ENCODE measurements at places on chromosomes 16 and 17.

- no peak for DNase-seq
These were observed 1276.1 kb upstream of the CDH8 start for GRCh38 chr16:63312346-63312745.

DNA sequence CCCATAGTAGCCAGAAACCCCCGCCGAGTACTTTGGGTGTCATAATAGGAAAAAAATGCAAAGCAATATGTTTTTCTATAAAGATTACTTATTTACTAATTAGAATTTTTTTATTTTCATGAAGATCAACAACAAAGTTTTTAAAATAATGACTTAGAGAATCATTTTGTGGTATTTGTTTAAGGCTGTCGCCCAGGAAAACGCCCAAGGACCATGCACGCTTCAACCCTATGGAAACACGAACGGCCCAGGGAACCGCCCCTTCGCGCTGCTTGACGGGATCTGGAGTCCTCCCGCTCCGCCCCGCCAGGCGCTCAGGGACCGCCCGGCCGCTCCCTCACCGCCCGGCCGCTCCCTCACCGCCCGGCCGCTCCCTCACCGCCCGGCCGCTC is 408 bp upstream of the KPNA2 start:
- DNase-seq = peak; percentile 84

DNA sequence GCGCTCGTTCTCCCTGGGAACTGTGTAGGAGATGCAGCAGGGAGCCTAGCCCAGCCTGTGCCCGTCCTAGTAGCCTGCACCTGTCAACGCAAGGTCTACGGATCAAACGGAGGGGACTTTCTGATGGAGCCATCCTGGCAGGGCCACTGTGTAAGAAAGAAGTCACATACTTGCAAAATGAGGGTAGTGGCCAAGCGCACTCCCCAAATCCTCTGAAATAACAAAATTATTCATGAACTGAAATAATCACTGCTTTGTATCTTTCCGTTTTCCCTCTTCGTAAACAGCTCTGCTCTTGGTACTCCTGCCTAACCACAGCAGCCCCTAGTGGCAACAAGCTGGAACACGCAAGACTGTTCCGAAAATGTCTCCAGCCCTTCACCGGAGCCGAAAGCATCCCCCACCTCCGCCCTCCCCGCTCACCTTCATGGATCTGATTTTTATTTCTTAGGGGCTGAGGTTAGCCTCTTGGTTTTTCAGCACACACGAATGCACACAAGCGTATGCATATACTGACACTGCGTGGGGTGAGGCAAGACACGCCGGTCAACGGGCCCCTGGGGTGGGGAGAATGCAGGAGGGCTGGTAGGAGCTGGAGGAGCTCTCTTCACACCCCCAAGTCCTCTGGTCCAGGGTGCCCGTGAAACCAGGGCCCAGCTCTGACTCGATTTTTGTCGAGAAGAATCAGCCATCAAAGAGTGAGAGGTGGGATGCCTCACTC is 100.8 kb downstream of the ABCC12 start:
- DNase-seq = no peak

DNA sequence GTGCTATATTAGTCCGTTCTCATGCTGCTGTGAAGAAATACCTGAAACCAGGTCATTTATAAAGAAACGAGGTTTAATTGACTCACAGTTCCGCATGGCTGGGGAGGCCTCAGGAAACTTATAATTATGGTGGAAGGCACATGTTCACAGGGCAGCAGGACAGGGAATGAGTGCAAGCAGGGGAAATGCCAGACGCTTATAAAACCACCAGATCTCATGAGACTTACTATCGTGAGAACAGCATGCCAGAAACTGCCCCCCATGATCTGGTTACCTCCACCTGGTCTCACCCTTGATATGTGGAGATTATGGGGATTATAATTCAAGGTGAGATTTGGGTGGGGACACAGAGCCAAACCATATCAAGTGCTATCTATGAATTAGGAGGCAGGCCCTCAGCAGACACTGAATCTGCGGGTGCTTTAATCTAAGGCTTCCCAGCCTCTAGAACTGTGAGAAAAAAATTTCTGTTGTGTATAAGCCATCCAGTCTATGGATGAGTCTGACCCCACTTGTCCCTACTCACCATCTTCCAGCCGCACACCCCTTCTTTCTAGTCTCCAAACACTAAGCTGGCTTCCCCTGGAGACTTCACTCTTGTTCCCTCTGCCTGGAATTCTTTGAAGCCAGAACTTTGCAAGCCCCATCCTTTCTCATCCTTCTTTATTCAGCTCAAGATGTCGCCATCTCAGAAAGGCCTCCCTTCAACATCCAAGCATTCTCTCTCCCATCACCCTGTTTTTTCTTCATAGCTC is 772 bp upstream of the NUP93 start:
- DNase-seq = no peak

- DNase-seq = no peak
These were observed 47.9 kb upstream of the MAP3K14 start for GRCh38 chr17:45364531-45365390.

GRCh38 chr17:78547035-78547434 is 30.2 kb downstream of the DNAH17 start:
- no peak for DNase-seq

DNA sequence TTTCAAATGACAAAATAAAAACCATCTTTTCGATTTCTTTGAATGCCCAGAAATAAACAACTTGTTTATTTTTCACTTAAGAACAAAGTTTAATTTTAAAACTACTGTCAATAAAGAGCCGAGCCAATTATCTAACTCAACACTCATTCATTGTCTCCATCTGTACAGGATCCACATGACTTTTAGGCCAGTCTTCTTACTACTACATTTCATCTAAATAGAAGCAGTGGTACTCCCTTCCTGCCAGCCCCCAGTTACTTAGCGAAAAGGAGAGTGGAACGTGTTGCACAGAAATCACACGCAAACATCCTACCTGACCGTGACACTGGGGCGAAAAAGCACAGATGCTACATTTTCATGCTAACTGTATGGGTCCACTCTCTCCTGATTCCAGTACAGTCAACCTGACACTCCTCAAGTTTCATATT is 1.2 kb downstream of the GNA13 start:
- DNase-seq = peak; percentile 20

GRCh38 chr17:83177611-83178532 is 98.5 kb downstream of the METRNL start:
- DNase-seq = no peak

DNA sequence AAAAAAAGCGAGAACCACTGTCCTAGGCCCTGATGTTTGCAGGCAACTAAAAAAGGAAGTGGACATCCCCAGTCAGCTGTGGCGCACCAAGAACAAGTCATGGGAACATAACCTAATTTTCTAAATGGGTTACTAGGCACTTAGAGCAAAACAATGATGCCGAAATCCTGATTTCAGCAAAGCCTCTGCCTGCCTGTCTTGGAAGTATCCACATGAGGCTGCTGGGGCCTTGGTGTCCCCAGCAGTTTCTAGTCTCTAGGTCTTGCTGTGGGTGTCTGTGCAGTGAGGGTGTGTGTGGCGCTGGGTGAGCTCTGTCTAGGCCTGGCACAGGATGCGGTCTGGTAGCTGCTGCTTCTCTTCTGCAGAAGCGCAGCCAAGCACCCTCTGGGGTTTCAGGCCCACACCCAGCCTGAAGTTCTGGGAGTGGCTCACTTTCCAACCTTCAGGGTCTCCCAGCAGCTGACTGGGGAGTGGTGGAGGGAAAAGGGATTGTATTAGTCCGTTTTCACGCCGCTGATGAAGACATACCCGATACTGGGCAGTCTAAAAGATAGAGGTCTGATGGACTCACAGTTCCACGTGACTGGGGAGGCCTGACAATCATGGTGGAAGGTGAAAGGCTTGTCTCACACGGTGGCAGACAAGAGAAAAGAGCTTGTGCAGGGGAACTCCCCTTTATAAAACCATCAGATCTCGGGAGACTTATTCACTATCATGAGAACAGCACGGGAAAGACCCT is 21.1 kb downstream of the STH start:
- peak; percentile 66 for DNase-seq

- DNase-seq = peak; percentile 36
These were observed 35.3 kb downstream of the NPLOC4 start for GRCh38 chr17:81601525-81602120.

DNA sequence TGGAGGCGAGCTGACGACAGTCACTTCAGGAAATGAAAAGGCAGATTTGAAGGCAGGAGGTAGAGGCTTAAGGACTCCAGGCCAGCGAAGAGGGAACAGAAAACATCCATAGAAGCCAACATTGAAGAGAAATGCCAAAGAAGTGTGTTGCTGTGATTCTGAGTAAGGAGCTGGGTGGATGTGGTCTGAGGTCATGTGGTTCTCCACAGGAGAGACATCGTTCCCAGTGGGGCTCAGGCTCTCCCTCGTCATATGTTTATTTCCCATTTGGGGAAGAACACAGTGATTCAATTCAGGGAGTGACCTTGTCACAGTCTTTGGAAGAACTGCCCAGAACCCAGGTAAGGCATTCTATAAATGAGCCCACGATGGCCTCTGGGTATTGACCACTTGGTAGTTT is 6.6 kb upstream of the PMP22 start:
- no peak for DNase-seq

DNA sequence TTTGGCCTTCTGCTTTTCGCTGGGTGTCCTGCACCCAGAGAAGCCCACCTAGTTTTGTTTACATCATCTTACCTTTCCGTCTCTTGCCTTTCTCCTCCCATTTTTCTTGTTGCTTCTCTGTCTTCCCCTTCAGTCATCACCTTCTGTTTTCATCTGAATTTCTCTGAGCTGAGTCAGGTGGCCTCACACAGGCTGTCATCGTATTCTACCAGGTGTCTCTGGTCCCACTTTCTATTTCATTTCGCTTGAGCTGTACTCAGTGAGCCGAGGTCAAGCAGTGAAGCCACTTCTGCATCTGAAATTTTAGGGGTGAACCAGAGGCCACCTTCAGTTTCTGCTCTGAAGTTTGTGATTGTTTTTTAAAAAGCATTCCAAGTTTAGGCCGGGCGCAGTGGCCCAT is 9.7 kb downstream of the CRAMP1 start:
- DNase-seq = no peak

GRCh38 chr16:89646270-89646669 is 11.2 kb downstream of the CHMP1A start:
- DNase-seq = no peak

DNA sequence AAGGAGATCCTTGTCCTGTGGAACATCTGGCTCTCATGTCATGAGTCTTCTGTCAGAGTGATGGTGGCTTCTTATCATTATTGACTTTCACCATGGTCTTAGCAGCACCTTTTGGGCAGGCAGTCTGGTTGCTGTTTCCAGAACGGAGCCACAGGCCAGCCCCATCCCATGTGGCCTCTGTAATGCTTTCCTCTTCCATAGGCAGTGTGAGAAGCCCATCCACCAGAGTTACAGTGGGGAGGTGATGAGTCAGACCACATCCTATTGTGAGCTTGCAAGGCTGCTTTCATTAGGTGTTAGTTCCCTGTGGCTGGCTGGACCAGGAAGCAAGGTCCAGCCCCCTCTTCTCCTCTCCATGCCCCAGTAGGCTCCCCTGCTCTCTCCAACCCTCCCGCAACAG is 30.8 kb upstream of the SPACA3 start:
- no peak for DNase-seq

GRCh38 chr16:10876799-10877341 is at the start of gene CIITA:
CIITA (plus strand) TSS chr16:10877202; CDS start chr16:10877331, 129 bp downstream.
- DNase-seq = peak; percentile 59

GRCh38 chr16:16930309-16931000 is 540.3 kb downstream of the XYLT1 start:
- no peak for DNase-seq

DNA sequence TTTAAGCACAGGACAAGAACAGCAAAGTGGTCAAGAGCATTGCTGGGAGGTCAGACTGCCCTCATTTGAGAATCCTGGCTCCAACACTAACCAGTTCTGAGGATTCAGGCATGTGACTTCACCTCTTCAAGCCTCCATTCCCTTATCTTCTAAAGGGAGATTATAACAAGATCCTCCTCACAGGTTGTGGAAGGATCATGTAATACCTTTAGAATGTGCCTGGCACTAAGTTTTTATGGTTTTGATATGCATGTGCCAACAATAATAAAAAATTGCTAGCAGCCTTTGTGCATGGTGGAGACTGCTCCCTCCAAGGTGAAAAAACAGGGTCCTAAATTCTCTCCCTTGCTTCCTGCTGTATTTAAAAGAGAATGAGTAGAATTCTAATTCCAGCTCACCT is 36.0 kb upstream of the ADAMTS18 start:
- DNase-seq = no peak

DNA sequence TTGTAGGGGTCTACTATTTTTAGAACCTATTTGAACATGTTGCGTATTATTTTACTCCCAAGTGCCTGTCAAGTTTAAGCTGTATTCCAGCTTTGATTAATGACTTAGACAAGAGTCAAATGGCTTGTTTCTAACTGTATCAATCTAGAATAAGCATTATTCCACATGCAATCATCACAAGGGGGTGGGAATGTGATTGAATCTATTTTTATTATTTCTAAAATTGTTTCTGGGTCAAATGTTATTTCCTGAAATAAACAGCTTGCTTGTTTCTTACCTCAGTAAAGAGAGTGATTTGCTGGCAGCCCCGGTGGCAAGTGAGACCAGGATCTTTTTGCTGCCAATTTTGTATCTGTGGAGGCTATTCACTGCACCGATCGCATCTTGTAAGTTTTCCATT is 21.5 kb downstream of the MARF1 start:
- no peak for DNase-seq

GRCh38 chr16:64968539-64968938 is 153.3 kb downstream of the CDH11 start:
- no peak for DNase-seq

GRCh38 chr17:82582213-82582612 is 62.7 kb downstream of the FOXK2 start:
- no peak for DNase-seq

DNA sequence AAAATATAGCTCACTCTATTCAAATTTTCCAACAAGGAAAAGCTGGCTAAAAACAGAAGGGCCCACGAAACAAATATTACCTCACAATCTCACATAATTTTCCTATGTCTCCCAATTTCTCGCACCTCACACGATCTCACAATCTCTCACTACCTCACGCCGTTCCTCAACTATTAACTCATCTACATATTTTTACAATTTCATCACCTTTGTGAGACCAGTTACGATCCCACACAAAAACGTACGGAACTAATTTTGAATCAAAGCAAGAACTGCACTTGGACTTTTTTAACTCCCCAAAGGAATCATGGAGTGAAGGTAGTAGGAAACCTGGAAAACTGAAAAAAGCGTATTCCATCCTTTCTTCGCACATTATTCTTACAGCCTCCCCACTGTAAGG is 1.1 kb downstream of the CBX1 start:
- no peak for DNase-seq

- no peak for DNase-seq
These were observed 73.5 kb downstream of the GP2 start for GRCh38 chr16:20253825-20254224.

Data from activated gamma-delta T cell treated with Interleukin-2 at 50 U/mL for 16 hours (primary cell).